Activated T-cell treated with anti-CD3 and anti-CD28 coated beads, Interleukin-2, amount 50 U/mL, for 72 hours (primary cell): ENCODE measurements at places on chromosomes 1 and 21. TPM values are rescaled to one million over a fixed set of nuclear protein-coding genes. Genes with fewer than 3 reads are reported as not detected.

PLA2G2A gene
- not detected for total RNA-seq

PDZK1IP1 gene
- total RNA-seq = not detected

DYNLT5 gene
- total RNA-seq = not detected

CDA gene
- not detected for total RNA-seq

FCER1G gene
- 1.8 TPM for total RNA-seq

RTCA gene
- 81.9 TPM for total RNA-seq

MEF2D gene
- total RNA-seq = 86.8 TPM

TLR5 gene
- 1.4 TPM for total RNA-seq

KPRP gene
- not detected for total RNA-seq

SNX27 gene
- total RNA-seq = 34.8 TPM

C1orf185 gene
- not detected for total RNA-seq

GREM2 gene
- not detected for total RNA-seq

DNAJC28 gene
- total RNA-seq = 1.00 TPM

LCE6A gene
- not detected for total RNA-seq

KRTAP10-8 gene
- total RNA-seq = not detected

HEYL gene
- 0.89 TPM for total RNA-seq

LCK gene
- total RNA-seq = 254 TPM

SPATA21 gene
- total RNA-seq = not detected

BOLA1 gene
- 29.4 TPM for total RNA-seq

TNFSF4 gene
- 2.0 TPM for total RNA-seq

NR1I3 gene
- not detected for total RNA-seq

CLEC20A gene
- not detected for total RNA-seq

AMY1A gene
- total RNA-seq = not detected

SHISAL2A gene
- total RNA-seq = 9.0 TPM

KIAA0040 gene
- 37.4 TPM for total RNA-seq

GPR153 gene
- 0.62 TPM for total RNA-seq

VAV3 gene
- total RNA-seq = 2.8 TPM

GIPC2 gene
- 0.32 TPM for total RNA-seq

ZYG11A gene
- total RNA-seq = 0.35 TPM
